ENCODE measurements at places on chromosomes 2 and 18. TPM values are rescaled to one million over a fixed set of nuclear protein-coding genes. Genes with fewer than 3 reads are reported as not detected.

KANSL1L gene
- 53.0 TPM for total RNA-seq

CXCR1 gene
- total RNA-seq, result 2.9 TPM

TTN gene
- total RNA-seq, result 14.0 TPM

SP5 gene
- total RNA-seq, result 3.9 TPM

RAD51AP2 gene
- total RNA-seq, result 11.6 TPM

TMEFF2 gene
- 10.4 TPM for total RNA-seq

CNGA3 gene
- 1.2 TPM for total RNA-seq

LYG1 gene
- not detected for total RNA-seq

TTC21B gene
- 53.0 TPM for total RNA-seq

SUPT7L gene
- 30.6 TPM for total RNA-seq

GALR1 gene
- total RNA-seq, result 3.6 TPM

TMEM178A gene
- total RNA-seq, result 3.9 TPM

All from umbilical cord (tissue), 2 donors.